Stimulated activated CD4-positive, alpha-beta T cell treated with anti-CD3 and anti-CD28 coated beads, TNF-alpha, amount 100 ng/mL, for 48 hours (primary cell): ENCODE measurements at places on chromosomes 3 and 15.

DNA sequence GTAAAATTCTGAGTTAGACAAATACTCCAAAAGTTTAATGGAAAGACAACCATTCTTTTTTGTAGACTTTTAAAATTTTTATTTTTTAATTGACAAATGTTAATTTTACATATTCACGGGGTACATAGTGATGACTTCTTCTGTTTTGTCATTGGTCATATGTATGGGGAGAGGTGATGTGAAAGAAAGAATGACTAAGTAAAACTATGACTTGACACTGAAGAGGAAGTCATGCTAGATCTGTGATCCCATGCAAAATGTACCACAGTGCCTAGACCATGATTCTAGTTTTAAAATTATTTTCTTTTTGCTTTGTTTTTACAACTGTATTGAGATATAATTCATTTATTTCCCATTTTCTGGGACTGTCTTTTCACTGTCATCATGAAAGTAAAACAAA, 281.6 kb downstream of the MBNL1 start:
- DNase-seq, result no peak

DNA sequence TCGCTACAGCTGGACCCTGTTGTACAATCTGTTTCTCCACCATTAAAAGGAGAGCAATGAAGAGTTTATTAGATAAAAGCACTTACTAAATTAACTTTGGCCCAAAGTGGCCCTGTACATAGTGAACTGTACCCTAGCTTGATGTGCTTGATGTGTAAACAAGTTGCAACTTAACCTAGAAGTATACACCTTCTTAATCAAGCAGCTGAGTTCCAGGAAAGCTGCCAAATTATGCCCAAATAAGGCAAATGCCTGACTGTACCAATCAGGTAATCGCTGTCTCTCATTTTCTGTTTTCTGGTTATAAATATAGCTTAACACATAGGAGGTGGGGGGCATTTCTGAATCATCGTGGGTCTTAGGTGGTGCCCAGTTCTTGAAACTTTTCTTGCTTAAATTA, 704.8 kb upstream of the CBLB start:
- DNase-seq, result no peak

- DNase-seq, result no peak
Measured at GRCh38 chr3:64083575-64083974, 60.3 kb upstream of the PSMD6 start.

DNA sequence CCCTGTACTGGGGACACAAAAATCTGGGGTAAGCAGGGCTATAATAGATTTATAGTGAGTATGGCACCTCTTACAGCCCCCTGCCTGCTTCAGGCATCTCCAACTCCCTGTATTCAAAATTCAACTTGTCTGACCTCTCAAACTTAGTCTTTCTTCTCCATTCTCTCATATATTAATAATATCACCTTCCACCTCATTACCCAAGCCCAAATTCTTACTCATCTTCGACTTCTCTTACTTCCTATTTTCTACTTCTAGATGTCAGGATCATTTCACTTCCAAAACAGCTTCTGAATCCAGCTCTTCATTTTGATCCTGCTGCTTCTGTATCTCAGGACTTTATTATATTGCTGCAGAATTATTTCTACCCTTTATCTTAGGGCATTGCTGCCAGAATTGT, 290.7 kb downstream of the CHST2 start:
- DNase-seq, result no peak

GRCh38 chr3:10294030-10294586, 1.4 kb upstream of the GHRL start:
- no peak for DNase-seq

DNA sequence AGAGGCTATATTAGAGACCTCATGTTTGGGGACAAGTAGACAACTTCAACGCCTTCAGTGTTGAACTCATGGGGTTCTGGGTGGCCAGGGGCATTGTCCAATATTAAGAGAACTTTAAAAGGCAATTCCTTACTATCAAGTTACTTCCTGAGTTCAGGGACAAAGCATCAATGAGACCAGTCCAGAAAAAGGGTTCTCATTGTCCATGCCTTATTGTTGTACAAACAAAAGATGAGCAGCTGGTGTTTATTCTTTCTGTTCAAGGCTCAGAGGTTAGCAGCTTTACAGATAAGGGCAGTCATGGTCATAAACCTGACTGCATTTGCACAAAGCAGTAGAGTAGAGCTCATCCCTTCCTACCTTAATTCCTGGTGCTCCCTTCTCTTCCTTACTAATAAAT, 18.5 kb upstream of the PDHB start:
- DNase-seq, result no peak

- DNase-seq, result no peak
Measured at GRCh38 chr15:49428409-49429095, 5.5 kb downstream of the FGF7 start.

- no peak for DNase-seq
Measured at GRCh38 chr3:71281280-71281679, 302.2 kb downstream of the FOXP1 start.

GRCh38 chr3:182172534-182172933, 460.8 kb downstream of the SOX2 start:
- no peak for DNase-seq

- no peak for DNase-seq
Measured at GRCh38 chr3:142459096-142459495, 11.3 kb upstream of the XRN1 start.

GRCh38 chr3:129603561-129603942, 2.9 kb downstream of the PLXND1 start:
- no peak for DNase-seq

DNA sequence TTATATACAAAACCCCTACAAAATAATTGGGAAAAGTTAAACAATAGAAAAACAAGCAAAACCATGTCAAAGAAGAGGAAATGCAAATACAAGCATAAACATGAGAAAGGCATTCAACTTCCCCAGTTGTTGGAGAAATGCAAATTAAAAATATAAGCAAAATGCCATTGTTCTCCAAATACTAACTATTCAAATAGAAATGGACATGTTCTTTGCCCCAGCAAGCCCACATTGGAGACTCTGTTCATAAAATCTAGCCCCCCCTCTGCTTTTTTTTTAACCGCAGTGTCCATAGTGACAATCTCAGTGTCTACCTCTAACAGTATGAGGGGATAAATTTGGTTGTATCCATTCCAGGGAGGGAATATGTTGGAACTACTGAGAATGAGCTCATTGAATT, 59.7 kb upstream of the LCTL start:
- DNase-seq, result no peak

GRCh38 chr3:152961323-152961722, 126.4 kb downstream of the P2RY1 start:
- DNase-seq, result no peak

DNA sequence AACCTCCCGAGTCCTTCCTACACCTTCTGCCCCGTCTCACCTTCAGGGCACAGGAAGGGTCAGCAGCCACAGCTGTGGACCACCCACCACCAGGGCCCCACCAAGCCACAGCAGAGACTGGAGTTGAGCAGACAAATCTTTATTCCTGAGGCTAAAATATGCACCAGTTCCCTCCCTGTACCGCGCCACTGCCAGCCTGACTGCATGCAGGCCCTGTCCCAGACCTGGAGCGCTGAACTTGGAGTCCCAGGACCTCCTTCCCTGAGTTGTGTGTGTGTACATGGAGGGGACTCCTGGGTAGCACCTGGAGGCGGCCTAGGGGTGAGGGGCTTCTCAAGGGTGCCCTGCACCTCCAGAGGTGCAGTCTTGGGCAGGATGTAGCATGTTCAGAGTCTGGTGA, 4.0 kb upstream of the TMEM89 start:
- no peak for DNase-seq

DNA sequence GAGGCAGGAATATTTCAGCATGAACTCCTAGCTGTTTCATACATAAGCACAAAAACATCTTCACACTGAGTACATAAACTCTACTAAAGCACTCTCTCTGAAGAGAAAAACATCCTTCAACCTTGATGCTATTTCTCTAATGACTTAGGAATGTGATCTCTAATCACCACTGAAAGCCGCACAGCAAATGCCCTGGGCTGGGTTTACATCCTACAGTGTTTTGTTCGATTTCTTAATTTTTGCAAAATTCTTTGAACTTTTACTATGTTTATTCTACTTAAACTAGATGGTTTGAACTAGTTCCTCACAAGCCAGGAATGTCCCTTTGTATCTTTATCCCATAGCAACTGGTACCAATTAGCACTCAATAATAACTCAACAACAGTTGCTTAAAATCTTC, 130.9 kb upstream of the ABI3BP start:
- no peak for DNase-seq

DNA sequence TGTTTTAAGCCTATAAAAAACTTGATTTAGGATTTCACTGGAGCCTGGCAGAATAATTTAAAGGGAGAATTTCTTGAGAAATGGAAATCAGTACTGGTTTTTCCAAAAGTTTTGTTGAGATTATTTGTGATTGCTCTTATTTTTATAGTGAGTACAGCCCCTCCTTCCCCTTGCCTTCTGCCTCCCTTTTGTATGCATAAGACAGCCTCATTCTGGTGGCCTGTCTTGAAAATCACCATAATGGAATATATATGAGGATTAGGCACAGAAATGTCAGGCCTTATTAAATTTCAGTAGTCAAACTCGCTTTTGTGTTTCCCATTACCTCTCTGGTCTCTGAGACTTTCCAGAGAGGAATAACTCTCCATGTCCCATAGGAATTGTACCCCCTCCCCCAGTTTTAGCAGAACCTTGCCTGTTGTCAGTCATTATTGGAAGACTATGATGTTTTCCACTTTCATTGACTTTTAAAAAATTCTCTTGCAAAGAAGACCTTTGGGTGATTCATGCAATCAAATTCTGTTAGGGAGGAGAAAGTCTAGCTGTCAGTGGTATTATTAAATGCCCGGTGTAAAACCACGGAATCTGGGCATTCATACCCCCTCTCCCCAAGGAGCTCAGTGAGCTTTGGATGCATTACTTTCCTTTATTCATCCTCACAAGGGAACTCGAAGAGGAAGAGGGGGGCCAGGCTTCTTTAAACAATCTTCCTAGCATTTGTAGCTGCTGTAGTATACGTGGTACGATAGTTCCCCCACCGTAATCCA, 171.6 kb upstream of the TSC22D2 start:
- no peak for DNase-seq

GRCh38 chr15:48974882-48975281, 11.2 kb upstream of the SHC4 start:
- DNase-seq, result no peak

DNA sequence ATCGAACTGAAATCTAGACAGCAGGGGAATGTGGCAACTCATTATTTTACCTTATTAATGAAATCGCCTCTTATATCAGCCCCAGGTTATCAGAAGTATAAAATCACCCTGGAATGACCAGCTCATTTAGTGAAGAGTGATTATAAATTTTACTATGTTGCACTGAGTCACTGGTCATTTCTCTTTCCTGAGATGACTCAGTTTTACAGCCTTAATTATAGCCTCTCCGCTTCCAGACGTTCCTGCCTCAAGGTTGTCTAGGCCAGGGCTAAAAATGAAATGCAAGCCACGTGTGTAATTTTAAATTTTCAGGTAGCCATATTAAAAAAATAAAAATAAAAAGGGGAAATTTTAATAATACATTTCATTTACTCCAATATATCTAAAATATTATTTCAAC, 33.3 kb downstream of the DET1 start:
- no peak for DNase-seq

GRCh38 chr15:55224892-55225291, 28.2 kb upstream of the RSL24D1 start:
- no peak for DNase-seq

- DNase-seq, result no peak
Measured at GRCh38 chr3:14606669-14607339, 44.8 kb upstream of the CCDC174 start.

DNA sequence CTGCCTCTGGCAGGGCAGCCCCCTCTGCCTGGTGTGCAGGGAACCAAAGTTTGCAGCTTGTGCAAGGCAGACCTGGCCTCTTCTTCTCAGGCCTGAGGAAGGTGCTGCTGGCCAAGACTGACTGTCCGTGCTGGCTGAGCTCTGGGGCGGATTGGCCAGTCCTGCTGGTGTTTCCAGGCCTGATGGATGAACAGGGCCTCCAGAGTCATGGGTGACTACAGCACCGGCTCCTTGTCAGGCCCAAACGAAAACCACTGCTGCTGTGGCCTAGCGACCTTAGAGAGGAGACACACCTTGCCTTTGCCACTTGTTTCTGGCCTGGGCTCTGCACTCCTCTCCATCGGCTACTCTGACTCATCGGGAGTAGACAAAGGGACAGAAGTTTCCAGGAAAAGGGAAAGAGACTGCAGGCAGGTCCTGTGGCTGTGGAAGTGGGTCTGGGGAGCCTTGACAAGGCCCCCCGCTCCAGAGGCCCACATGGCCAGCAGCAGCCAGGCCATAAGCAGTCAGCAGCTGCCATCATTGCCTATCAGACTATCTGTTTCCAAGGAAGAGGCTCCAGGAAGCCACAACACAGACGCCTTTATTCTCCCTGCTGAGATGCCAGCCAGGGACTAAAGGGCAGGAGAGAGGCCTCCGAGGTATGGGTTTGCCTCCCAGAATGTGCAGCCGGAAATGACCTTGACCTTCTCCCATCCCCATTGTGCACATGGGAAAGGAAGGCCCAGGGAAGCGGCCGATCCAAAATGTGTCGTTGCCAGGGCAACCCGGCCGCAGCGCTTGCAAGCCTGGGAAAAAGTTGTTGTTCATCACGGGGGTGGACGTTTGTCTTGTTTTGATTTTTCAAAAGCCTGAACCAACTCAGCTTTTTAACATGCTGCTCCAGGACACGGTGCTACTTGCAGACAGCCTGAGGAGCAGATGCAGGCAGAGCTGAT, 160.5 kb downstream of the CHSY1 start:
- no peak for DNase-seq

- no peak for DNase-seq
Measured at GRCh38 chr3:108391917-108392593, 95.7 kb downstream of the HHLA2 start.

GRCh38 chr3:15989419-15989818, 185.1 kb upstream of the GALNT15 start:
- DNase-seq, result no peak

GRCh38 chr3:87997966-87998365, 60.8 kb downstream of the CGGBP1 start:
- no peak for DNase-seq

DNA sequence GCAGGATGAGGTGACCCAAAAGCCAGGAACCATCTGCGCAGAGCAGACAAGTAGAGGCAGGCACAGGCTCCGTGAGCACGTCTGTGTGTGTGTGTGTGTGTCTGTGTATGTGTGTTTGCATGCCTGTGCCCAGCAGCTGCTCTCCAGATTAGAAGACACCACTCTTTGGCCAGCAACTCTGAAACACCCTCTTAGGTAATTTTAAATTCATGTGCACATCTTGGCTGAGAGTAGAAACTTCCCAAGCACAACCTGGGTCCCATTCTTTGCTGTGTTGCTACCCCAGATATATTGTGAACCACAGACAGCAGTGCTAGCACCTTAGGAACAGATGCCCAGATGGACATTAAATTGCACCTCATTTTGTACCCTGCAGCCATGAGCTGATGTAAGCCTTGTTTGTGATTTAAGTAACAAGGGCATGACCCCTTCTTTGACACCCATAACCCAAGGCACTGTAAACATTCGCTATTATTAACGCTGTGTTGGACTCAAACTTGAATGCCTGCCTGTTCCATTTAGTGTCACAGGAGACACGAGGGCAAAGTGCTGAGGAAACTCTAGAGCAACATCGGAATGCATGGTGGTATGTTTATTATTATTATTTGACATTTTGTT, at the start of gene FILIP1L:
Gene FILIP1L, minus strand, starts transcription at position 89 of the 618 bp plus-strand sequence.
- DNase-seq, result no peak
